ENCODE measurements at places on chromosomes 5 and 9. TPM values are rescaled to one million over a fixed set of nuclear protein-coding genes. Genes with fewer than 3 reads are reported as not detected.

Gene TAF11L10
- total RNA-seq: not detected

Gene GRAMD2B
- total RNA-seq: 114 TPM

Gene PTGES
- total RNA-seq: 2.9 TPM

Gene MYMK
- total RNA-seq: 1.1 TPM

Gene LCP2
- total RNA-seq: 20.7 TPM

Measured in dorsolateral prefrontal cortex (tissue), 122 donors.